ENCODE measurements at places on chromosomes 7 and 10.

GRCh38 chr10:117373823-117374505 lies 1.3 kb downstream of the PDZD8 start:
- peak; percentile 24 for DNase-seq

DNA sequence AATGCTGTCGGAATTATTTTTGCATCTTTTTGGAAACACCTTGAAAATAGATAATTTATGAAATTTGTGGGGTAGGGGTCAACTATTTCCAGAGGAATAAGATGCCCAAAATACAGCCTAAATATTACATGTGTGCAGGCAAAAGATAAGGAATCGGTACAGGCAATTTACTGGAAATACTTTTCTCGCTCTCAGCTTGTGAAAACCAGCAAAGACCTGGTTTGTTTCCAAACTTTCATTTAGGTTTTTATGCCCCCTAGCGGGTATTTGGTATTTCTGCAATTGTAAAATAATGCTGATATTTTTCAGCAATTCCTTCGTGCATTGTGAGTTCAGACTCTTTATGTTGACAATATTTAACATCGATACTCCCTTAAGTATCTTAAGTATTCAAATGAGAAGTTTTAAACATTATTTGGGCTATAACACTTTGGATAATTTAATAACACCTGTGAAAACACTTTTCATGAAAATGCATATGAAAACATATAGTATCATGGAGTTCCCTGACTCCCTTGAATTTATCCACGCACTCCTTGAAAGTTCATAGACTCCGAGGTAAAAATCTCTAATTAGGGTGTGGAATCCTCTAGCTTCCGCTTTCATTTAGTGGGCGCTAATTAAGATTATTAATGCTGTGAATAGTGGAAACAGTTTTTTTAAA lies 132.4 kb downstream of the TSPAN12 start:
- DNase-seq: peak; percentile 42

DNA sequence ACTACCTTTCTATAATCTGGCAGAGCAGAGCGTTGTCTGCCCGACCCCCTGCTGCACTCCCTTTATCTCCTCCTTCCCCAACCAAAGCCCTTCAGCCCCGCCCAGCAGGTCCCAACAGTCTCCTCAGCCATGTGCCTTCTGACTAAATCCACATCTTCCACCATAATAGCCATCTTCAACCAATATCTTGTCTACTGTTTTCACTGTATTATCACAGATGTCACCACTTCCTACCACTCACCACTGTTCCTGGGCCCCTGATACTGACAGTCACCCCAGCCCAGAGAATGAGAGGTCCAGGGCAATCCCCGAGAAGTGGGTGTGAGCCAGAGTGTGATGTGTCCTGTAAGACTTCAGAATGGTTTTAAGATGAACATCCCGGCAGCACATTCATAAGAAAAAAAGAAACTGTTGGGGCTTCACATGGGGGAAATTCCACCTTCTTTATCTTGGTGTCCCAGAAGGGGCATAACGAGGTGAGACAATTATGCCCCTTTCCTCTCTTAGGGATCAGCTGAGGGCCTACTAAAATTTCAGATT lies 25.3 kb downstream of the CCDC6 start:
- DNase-seq: no peak

- DNase-seq: no peak
These were observed 31.7 kb downstream of the HYAL4 start for GRCh38 chr7:123876557-123877256.
